ENCODE measurements at places on chromosomes 12 and 14.
A peak's percentile ranks its signal among the peaks of the same experiment; 100 is the strongest.

DNA sequence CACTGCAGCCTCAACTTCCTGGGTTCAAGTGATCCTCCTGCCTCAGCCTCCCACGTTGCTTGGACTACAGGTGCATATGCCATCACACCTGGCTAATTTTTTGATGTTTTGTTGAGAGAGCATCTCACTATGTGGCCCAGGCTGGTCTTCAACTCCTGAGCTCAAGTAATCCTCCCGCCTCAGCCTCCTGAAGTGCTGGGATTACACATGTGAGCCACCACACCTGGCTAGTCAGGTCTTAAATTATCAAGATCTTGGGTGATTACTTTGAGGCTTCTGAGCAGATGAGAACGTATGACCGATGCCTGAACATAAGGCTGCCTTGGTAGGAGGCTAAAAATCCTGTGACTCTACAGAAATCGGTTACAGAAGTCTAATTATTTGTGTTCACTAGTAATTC lies 53.0 kb upstream of the FRS2 start:
- H3K36me3 ChIP-seq: no peaks in the 10 kb centered on the region
- DNase-seq: no peak
- H3K4me1 ChIP-seq: no peaks in the 10 kb centered on the region
- no peaks in the 10 kb centered on the region for H3K27me3 ChIP-seq
- H3K27ac ChIP-seq: no peak overlapping the region

GRCh38 chr14:85958069-85958468 lies 428.1 kb downstream of the FLRT2 start:
- H3K27ac ChIP-seq: no peak overlapping the region
- no peak for DNase-seq
- H3K36me3 ChIP-seq: no peaks in the 10 kb centered on the region
- H3K27me3 ChIP-seq: no peaks in the 10 kb centered on the region
- peaks cover 14% of the 10 kb centered on the region for H3K4me1 ChIP-seq

- no peak overlapping the region for H3K27ac ChIP-seq
- H3K4me3 ChIP-seq: no peak overlapping the region
- no peak for DNase-seq
- no peaks in the 10 kb centered on the region for H3K36me3 ChIP-seq
- peaks cover 7% of the 10 kb centered on the region for H3K4me1 ChIP-seq
- peaks cover 18% of the 10 kb centered on the region for H3K27me3 ChIP-seq
Measured at GRCh38 chr12:98751580-98752115, 106.6 kb downstream of the APAF1 start.

DNA sequence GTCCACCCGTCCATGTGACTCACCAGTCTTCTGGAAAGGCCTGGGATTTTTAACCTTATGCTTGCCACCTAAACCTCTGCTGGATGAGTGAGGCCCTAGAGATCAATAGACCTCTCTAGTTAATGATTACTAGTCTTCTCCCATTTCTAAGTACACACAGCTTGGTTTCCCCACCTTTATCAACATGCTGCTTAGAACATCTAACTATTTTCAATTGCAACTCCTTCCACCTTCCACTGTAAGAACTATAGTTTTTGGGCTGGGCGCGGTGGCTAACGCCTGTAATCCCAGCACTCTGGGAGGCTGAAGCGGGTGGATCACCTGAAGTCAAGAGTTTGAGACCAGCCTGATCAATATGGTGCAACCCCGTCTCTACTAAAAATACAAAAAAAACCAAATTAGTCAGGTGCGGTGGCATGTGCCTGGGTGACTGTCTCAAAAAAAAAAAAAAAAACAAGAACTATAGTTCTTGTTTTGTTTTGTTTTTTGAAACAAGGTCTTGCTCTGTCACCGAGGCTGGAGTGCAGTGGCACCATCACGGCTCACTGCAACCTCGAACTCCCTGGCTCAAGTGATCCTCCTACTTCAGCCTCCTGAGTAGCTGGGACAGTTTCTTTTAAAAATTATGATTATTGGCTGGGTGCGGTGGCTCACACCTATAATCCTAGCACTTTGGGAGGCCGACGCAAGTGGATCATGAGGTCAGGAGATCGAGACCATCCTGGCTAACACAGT lies 18.7 kb upstream of the MDM2 start:
- DNase-seq: no peak
- H3K36me3 ChIP-seq: no peaks in the 10 kb centered on the region
- no peak overlapping the region for H3K27ac ChIP-seq
- no peaks in the 10 kb centered on the region for H3K27me3 ChIP-seq

- peaks cover 14% of the 10 kb centered on the region for H3K27me3 ChIP-seq
- peak overlapping the region; percentile 94 for H3K27ac ChIP-seq
- H3K36me3 ChIP-seq: peaks cover 23% of the 10 kb centered on the region
- DNase-seq: peak; percentile 1
Measured at GRCh38 chr12:107319533-107320032, 226.2 kb upstream of the CRY1 start.

DNA sequence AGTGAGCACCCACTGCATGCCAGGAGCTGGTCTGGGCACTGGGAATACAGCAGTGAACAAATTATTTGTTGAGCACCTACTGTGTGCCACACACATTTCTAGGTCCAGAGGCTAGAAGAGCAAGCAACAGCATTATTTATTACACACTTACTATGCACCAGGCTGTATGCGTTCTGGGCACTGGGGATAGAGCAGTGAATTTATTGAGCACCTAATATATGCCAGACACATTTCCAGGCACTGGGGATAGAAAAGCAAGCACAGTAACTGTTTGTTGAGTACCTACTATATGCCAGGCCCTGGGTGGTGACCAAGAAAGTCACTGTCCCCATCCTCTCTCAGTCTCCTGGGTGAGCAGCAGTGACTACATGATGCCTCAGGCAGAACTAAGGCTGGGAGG lies 107.5 kb upstream of the NCOR2 start:
- peaks cover 13% of the 10 kb centered on the region for H3K27me3 ChIP-seq
- no peak overlapping the region for H3K27ac ChIP-seq
- H3K4me1 ChIP-seq: no peaks in the 10 kb centered on the region
- H3K36me3 ChIP-seq: no peaks in the 10 kb centered on the region
- DNase-seq: no peak

GRCh38 chr12:15122344-15122743 lies 98.9 kb downstream of the RERG start:
- no peak overlapping the region for H3K4me3 ChIP-seq
- peaks cover 6% of the 10 kb centered on the region for H3K27me3 ChIP-seq
- no peaks in the 10 kb centered on the region for H3K4me1 ChIP-seq
- no peak overlapping the region for H3K27ac ChIP-seq
- no peak for DNase-seq

- peaks cover 38% of the 10 kb centered on the region for H3K27me3 ChIP-seq
- DNase-seq: no peak
- no peak overlapping the region for H3K4me3 ChIP-seq
- no peaks in the 10 kb centered on the region for H3K4me1 ChIP-seq
- no peak overlapping the region for H3K27ac ChIP-seq
Measured at GRCh38 chr12:69087986-69088385, 151.4 kb upstream of the CPSF6 start.

- no peak for DNase-seq
- H3K27me3 ChIP-seq: no peaks in the 10 kb centered on the region
- peaks cover 42% of the 10 kb centered on the region for H3K4me1 ChIP-seq
- peaks cover 48% of the 10 kb centered on the region for H3K36me3 ChIP-seq
- no peak overlapping the region for H3K4me3 ChIP-seq
- no peak overlapping the region for H3K27ac ChIP-seq
Measured at GRCh38 chr12:6551496-6552139, 4.2 kb downstream of the IFFO1 start.

- H3K36me3 ChIP-seq: peaks cover 3% of the 10 kb centered on the region
- peaks cover 2% of the 10 kb centered on the region for H3K4me1 ChIP-seq
- H3K27ac ChIP-seq: no peak overlapping the region
- DNase-seq: no peak
Measured at GRCh38 chr14:100823413-100824080, 2.4 kb upstream of the MEG3 start.

DNA sequence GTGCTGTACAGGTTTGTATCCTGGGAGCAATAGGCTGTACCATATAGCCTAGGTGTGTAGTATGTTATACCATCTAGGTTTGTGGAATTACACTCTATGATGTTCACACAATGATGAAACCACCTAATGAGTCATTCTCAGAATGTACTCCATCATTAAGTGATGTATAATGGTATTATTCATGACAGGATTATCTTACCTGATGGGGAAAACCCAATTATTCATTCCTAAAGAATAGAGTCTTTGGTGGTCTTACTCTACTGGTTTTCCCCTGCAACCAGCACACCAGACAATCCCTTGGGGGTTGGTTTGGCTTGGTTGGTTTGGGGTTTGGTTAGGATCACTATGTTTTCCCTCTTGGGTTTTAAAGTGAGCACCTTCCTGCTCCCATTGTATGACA lies 12.6 kb upstream of the OR10P1 start:
- H3K4me1 ChIP-seq: no peaks in the 10 kb centered on the region
- no peak for DNase-seq
- no peak overlapping the region for H3K4me3 ChIP-seq
- no peaks in the 10 kb centered on the region for H3K27me3 ChIP-seq
- no peak overlapping the region for H3K27ac ChIP-seq

DNA sequence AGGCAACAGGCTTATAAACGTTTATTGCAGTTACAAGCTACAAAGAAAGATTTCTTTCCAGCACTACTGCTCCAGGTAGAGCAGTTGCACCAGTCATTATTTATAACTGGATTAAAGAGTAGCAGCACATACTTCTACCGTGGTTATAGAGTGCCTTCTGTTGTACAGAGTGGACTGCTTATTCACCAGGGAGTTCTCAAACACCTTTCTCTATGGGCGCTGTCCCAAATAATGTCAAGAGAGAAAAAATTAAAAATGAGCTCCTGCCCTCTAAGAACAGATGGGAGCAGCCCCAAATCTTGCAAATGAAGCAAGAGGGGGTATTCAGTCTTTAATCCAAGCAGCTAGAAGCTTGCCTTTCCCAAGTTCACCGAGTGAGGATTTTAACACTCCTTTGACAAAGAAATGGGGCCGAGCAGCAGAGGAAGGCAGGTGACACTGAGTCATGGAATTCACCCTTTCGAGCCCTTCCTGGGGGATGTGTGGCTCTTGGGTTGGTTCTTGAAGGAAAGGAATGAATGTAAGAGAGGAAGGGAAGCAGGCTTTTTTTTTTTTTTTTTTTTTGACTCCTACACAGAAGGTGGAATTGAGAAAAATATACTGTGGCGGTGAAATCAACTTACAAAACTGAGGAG lies 181.2 kb downstream of the PRKCH start:
- DNase-seq: no peak
- peak overlapping the region; percentile 58 for H3K4me3 ChIP-seq
- H3K4me1 ChIP-seq: peaks cover 76% of the 10 kb centered on the region
- no peaks in the 10 kb centered on the region for H3K27me3 ChIP-seq
- peak overlapping the region; percentile 87 for H3K27ac ChIP-seq

- H3K4me1 ChIP-seq: no peaks in the 10 kb centered on the region
- H3K27ac ChIP-seq: no peak overlapping the region
- H3K4me3 ChIP-seq: no peak overlapping the region
- no peak for DNase-seq
- peaks cover 33% of the 10 kb centered on the region for H3K27me3 ChIP-seq
Measured at GRCh38 chr14:94659256-94659655, 47.1 kb downstream of the SERPINA3 start.

DNA sequence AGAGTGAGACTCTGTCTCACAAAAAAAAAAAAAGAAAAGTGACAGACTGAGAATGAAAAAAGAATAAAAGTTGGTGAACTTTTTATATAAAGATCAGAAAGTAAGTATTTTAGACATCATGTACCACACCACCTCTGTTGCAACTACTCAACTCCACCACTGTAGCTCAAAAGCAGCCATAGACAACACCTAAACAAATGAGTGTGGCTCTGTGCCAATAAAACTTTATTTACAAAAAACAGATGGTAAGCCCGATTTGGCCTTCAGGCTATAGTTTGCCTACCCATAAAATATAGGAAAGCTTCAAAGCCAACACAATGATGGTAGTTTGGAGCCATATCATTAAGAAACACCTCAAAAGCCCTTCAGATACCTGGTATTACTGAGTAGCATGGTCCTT lies 154.5 kb upstream of the FOXN3 start:
- DNase-seq: no peak
- H3K4me1 ChIP-seq: peaks cover 29% of the 10 kb centered on the region
- no peaks in the 10 kb centered on the region for H3K27me3 ChIP-seq
- H3K36me3 ChIP-seq: peaks cover 10% of the 10 kb centered on the region

Data from effector memory CD8-positive, alpha-beta T cell (primary cell).